Neural progenitor cell (in vitro differentiated cells): ENCODE measurements at places on chromosomes 1 and 21. TPM values are rescaled to one million over a fixed set of nuclear protein-coding genes. Genes with fewer than 3 reads are reported as not detected.

The S100A10 gene
- 0.54 and 1.1 TPM in 2 replicates for total RNA-seq

The NFASC gene
- total RNA-seq, result 2.5 and 3.7 TPM in 2 replicates

The TP73 gene
- total RNA-seq, result 0.31 TPM in 1 of 2 replicates, not detected in the other

The CAMK2N1 gene
- 6.0 and 11.4 TPM in 2 replicates for total RNA-seq

DNA sequence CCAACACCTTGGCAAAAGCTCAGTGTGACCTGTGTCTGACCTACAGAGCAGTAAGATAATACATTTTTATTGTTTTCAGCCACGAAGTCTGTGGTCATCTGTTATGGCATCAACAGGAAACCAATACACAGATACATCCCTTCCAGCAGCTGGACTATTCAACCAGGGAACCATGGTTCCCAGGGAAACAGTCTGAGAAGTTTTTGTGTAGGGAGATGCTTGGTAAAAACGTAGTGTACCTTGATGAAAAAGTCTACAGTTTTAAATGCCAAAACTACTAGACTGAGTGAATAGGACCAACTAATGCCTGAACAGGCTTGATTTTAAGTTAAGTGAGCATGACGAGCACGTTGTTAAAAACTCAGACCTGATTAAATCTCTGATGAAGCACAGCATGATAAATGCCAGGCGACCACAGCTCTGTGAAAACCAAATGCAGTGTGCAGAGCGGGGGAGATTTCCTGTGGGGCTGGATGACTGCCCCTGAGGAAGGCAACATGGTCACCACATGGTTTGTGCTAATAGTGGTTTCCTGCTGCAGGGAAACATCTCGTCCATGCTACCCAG lies 228.9 kb downstream of the TNR start:
- no peaks in the 10 kb centered on the region for H3K27me3 ChIP-seq
- H3K36me3 ChIP-seq, result no peaks in the 10 kb centered on the region
- DNase-seq, result no peak

DNA sequence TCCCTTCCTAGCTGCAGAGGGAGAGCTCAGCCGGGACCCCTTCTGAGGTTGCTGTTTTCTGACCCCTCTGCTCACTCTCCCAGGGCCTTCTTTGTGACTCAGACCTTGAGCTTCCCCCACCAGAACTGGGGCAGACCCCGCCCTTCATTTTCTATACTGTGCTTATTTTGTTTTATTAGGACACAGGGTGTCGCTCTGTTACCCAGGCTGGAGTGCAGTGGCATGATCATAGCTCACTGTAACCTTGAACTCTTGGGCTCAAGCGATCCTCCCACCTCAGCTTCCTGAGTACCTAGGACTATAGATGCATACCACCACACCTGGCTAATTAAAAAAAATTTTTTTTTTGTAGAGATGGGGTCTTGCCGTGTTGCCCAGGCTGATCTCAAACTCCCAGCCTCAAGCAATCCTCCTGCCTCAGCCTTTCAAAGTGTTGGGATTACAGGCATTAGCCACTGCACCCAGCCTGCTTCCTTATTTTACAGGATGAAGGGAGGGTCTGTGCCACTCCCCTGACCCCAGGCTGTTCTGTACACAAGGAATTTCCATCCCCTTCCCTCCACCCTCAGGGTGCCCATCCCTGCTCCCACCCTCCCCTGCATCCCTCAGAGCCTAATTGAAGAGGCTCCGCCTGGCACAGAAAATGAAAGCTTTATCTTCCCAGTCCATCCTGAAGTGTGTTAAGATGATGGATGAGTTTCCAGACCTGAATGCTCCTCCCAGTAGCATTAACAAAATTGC lies 195.2 kb upstream of the POU3F1 start:
- peaks cover 30% of the 10 kb centered on the region for H3K4me1 ChIP-seq
- no peaks in the 10 kb centered on the region for H3K36me3 ChIP-seq
- no peak overlapping the region for H3K4me3 ChIP-seq
- H3K27me3 ChIP-seq, result no peaks in the 10 kb centered on the region
- DNase-seq, result no peak
- no peak overlapping the region for H3K27ac ChIP-seq

DNA sequence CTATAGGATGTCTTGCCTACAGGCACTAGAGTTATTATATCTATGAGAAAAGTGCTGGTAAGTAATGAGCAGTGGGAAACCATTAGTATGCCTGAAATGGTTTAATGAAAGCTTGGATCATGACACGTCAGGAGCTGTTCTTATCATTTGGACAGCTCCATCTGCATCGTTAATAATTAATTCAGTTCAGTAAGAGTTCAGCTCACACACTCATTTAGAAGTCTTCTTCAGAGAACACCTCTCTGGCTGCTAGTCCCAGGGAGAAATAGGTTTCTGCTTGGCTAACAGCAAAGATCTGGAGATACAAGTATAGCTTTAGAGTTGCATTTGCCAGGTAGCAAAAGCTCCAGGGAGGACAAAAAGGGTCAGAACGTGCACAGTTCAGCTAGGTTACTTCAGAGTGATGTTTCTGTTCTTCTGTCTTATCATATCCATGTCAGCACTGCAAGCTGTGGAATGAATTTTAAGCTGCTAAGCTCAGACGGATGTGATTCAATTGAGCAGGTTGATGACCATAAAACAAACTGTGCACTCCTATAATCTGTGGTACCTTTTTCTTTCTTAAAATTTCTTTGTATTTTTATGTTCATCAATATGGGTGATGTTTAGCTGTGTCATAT lies 173.6 kb downstream of the ADGRL2 start:
- H3K4me1 ChIP-seq, result peaks cover 48% of the 10 kb centered on the region
- no peak for DNase-seq
- no peak overlapping the region for H3K4me3 ChIP-seq

GRCh38 chr1:2987773-2988172 lies 33.5 kb upstream of the ACTRT2 start:
- H3K4me3 ChIP-seq, result no peak overlapping the region
- no peaks in the 10 kb centered on the region for H3K36me3 ChIP-seq
- no peaks in the 10 kb centered on the region for H3K4me1 ChIP-seq
- H3K27me3 ChIP-seq, result no peaks in the 10 kb centered on the region

DNA sequence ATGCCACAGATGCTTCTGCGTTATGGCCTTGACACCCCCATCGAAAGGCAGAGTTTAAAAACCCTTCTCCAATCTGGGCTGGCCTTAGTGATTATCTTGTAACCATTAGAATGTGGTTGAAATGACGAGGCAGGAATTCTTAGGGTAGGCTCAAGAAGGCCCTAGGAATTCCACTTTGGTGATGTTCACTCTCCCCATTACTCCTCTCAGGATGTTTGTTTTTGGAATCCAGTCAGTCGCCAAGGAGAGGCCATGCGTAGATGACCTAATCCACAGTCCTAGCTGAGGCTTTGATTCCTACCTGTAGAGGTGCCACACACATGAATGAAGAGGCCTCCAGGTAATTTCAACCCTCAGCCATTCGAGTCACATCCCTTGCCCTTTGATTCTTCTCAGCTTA lies 318.2 kb downstream of the NEGR1 start:
- no peak overlapping the region for H3K4me3 ChIP-seq
- H3K27me3 ChIP-seq, result no peaks in the 10 kb centered on the region
- H3K27ac ChIP-seq, result no peak overlapping the region
- DNase-seq, result no peak
- H3K36me3 ChIP-seq, result no peaks in the 10 kb centered on the region

DNA sequence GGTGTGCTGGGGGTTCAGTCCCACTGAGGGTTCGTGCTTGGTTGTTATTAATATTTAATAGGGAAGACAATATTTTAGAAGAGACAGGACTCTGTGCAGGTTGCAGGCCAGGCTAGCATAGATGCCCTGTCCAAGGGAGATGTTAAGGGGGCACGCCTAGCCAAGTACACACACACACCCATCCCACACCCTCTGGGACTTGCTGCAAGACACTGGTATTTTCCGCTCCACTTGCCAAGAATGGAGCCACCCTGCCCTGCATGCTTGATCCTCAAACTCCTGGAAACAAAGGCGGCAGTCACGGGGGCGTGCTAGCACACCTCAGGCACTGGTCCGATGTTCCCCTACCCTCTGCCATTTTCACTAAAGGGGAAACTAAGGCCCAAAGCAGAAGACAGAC lies 99.1 kb downstream of the MRPL37 start:
- DNase-seq, result peak; percentile 84
- no peaks in the 10 kb centered on the region for H3K36me3 ChIP-seq
- no peak overlapping the region for H3K27ac ChIP-seq
- H3K27me3 ChIP-seq, result peaks cover 56% of the 10 kb centered on the region

GRCh38 chr21:44630440-44630839 lies 3.5 kb downstream of the KRTAP10-9 start:
- no peaks in the 10 kb centered on the region for H3K27me3 ChIP-seq
- no peak overlapping the region for H3K4me3 ChIP-seq
- DNase-seq, result no peak
- H3K36me3 ChIP-seq, result no peaks in the 10 kb centered on the region
- no peaks in the 10 kb centered on the region for H3K4me1 ChIP-seq

DNA sequence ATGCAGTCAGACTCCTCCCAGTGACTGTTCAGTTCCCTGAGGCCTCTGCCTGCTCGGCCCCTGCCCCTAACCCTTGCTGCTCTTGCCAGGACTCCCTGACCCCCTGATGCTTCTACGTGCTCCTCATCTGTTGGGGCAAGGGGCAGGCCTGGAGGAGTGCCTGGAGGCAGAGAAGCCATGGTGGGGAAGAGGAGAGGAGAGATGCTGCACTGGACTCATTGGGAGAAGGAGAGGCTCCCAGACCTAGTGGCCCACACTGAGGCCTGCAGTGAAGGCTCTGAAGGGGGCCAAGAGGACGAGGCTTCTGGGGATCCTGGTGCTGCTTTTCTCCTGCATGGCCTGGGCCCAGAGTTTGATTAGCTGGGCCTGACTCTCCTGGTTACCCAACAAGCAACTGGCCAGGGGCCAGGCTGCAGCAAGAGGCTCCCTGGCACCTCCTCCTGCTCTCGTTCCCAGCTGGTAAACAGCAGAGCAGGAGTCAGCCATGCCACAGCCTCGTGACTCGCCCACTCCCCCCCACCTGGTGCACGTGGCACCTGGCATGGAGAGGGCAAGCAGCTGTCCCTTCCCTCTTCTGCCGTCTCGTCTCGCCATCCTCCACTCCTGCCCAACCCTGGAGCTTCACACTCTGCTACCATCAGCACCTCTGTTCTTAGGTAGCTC lies 847 bp upstream of the RORC start:
- peaks cover 16% of the 10 kb centered on the region for H3K27me3 ChIP-seq
- H3K27ac ChIP-seq, result no peak overlapping the region
- H3K4me1 ChIP-seq, result peaks cover 13% of the 10 kb centered on the region
- no peaks in the 10 kb centered on the region for H3K36me3 ChIP-seq
- no peak overlapping the region for H3K4me3 ChIP-seq

DNA sequence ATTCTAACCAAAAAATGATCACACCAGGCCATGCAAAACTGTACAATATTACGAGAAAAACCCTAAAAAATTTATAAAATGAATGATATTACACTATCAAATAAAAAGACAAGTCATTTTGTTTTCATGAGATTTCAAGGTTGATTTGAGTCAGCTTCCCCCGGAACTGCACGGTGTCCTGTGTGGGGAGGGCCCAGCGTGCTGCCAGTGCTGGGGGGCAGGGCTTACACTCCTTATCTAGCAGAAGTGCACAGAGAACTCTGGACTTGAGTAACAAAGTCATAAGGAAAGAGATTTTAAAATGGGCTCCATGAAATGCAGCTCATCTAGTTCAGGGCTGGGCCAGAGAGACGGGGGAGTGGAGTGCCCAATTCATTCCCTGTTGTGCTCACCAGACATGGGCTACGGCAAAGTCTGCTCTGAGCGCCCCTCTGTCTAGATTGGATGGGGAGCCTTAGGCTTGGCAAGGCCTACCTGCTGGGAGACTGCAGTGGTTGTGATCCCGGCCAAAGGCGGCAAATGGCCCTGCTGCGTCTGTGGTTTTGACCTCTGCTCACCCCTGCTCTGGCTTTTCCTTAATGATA lies 50.1 kb downstream of the COQ8A start:
- H3K4me1 ChIP-seq, result peaks cover 41% of the 10 kb centered on the region
- no peaks in the 10 kb centered on the region for H3K27me3 ChIP-seq
- H3K27ac ChIP-seq, result no peak overlapping the region

GRCh38 chr1:26945728-26946127 lies 14.5 kb downstream of the KDF1 start:
- no peaks in the 10 kb centered on the region for H3K27me3 ChIP-seq
- no peaks in the 10 kb centered on the region for H3K4me1 ChIP-seq
- no peak for DNase-seq
- no peaks in the 10 kb centered on the region for H3K36me3 ChIP-seq
- H3K27ac ChIP-seq, result no peak overlapping the region

DNA sequence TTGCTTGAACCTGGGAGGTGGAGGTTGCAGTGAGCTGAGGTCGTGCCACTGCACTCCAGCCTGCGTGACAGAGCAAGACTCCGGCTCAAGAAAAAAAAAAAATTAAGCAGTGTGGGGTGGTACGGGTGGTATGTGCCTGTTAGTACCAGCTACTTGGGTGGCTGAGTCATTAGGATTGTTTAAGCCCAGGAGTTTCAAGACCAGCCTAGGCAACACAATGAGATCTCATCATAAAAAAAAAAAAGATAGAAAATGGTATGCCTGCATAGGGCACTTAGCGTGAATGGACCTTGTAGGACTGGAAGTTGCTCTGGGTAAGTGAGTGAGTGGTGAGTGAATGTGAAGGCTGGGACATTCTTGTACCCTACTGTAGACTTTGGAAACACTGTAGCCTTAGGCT lies 37.0 kb downstream of the TBCE start:
- H3K4me1 ChIP-seq, result no peaks in the 10 kb centered on the region
- no peak for DNase-seq
- no peaks in the 10 kb centered on the region for H3K27me3 ChIP-seq
- no peak overlapping the region for H3K4me3 ChIP-seq
- no peak overlapping the region for H3K27ac ChIP-seq

DNA sequence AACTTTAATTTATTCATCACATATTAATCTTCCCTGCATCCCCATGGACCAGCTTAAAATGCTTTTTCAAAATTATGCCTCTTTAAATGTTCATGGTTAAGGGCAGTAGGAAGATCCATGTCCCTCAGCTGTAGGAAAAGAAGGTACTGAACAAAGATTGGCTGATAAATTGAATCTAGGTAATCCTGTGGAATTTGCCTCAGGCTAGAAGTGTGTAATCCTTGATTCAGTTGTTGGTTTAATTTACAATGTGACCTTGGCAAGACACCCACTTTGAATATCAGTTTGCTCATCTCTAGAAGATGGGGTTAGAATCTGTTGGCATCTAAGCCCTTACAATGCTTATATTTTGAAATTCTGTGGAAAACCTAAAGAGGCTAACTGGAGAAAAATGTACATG lies 6.1 kb downstream of the TTC4 start:
- H3K4me1 ChIP-seq, result peaks cover 2% of the 10 kb centered on the region
- DNase-seq, result no peak
- H3K27me3 ChIP-seq, result no peaks in the 10 kb centered on the region
- no peak overlapping the region for H3K4me3 ChIP-seq
- no peak overlapping the region for H3K27ac ChIP-seq

DNA sequence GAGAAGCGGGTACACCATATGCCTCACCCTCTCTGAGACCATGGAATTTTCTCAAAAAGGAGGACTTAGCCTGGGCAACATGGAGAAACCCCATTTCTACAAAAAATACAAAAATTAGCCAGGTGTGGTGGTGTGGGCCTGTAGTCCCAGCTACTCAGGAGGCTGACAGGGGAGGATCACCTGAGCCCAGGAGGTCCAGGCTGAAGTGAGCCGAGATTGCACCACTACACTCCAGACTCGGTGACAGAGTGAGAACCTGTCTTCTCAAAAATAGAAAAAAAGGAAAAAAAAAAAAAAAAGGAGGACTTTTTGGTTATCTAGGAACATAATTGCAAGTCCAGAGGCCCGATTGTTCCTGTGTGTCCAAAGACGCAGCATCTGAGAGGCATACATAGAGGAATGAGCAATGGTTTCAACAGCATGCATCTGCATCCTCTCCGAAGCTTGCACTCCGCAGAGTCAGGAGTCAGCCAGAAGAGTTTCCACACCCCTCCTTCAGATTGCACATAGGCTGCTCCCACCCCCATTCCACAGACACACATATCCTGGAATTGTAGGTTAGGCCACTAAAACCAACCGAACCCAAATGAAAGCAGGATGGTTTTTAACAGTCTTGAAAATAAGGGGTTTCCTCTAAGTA lies 2.5 kb upstream of the TBX15 start:
- peaks cover 19% of the 10 kb centered on the region for H3K4me1 ChIP-seq
- peaks cover 100% of the 10 kb centered on the region for H3K27me3 ChIP-seq
- no peak for DNase-seq
- H3K36me3 ChIP-seq, result no peaks in the 10 kb centered on the region
- no peak overlapping the region for H3K27ac ChIP-seq
